Right renal pelvis (tissue), 4 donors: ENCODE measurements at places on chromosomes 6 and 20. TPM values are rescaled to one million over a fixed set of nuclear protein-coding genes. Genes with fewer than 3 reads are reported as not detected.

Gene CSTF1
- 43.6 TPM for polyA plus RNA-seq

DNA sequence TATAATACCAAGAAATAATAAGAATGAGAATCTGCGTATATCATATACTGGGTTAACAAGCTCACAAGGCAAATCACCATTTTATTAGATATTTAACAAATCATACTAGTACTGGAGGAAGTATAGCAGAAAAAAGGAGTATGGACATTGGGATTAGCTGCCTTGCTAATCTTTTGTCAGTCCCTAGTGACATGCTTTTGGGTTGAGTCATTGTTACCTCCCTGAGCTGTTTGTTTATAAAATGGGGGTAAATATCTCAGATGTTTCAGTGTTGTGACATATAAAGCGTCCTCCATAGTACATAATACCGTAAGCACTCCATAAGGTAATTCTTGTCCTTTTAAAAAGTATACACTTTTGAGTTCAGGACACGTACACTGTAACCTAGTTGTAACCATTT is 107.0 kb downstream of the ESR1 start:
- DNase-seq = no peak

DNA sequence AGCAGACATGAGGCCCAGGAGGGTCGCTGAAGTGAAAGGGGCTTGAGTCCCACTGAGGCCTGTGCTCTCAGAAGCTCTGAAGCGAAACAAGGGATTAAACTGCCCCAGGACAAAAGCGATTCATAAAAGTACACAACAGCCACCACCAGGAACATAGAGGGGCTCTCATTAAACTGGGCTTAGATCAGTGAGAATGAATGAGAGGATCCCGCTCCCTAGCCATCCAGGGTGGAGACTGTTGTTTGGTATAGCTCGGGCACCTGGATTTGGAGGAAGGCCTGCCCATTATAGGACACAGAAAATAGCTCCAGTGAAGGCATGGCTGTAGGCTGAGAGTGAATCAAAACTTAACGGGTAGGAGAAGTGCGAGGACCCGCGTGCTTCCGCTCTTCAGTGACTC is 91.6 kb upstream of the TAB2 start:
- DNase-seq = no peak

- no peak for DNase-seq
Observed at GRCh38 chr20:35318502-35319157, 26.4 kb upstream of the FAM83C start.

Gene MACROD2
- 13.8 TPM for polyA plus RNA-seq

Gene FOXC1
- 97.8 TPM for polyA plus RNA-seq

- DNase-seq = peak; percentile 13
Observed at GRCh38 chr6:82365016-82365795, 1.6 kb downstream of the TPBG start.

DNA sequence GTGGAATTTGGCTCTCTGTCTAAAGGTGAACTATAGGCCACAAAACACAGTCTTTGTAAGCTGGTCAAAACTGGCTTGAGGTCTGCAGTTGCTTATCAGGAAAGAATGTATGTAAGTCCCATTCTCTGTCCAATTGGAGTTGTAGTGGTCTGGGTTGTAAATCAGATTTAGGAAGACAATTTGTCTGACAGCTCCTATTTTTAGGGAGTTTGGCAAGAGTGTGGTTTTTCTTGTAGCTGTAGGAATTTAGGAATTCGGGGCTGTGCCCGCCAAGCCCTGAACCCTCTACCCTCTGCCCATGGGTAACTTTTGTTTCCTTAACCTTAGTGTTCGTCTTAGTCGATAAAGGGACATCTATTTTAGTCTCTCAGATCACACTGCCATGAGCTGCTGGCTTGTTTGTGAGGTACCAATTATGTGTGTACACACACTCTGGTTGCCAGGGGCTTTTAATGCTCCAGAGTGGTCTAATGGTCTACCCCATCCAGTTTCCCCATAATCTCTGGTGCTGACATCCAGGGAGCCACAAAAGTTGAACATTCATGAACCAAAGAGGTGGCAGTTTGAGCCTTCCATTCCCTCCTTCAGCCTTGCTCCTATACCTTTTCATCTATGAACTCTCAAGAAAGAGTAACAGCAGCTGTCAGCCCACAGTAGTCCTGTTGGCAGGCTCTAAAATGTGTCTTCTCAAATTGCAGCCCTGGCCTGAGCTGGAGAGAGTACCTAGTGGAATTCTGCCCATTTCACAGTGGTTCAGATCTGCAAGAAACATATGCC is 93.0 kb downstream of the ANKRD6 start:
- DNase-seq = no peak

DNA sequence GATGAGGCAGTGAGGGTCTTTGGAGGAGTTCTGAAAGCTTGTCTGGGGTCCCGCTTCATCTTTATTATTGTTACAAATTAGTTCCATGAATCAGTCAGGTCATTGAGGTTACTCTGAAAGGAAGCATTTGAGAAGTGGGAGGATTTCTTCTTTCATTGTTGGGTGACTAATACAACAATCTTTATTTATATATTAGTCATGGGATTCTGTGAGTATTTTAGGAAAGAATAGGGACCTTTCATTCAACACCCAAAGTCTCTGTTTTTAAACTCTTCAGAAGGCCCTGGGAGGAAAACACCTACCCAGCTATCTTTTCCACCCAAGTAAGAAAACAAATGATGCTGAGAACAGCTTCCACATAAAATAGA is 98.3 kb downstream of the SOD2 start:
- no peak for DNase-seq

Gene IL17A
- polyA plus RNA-seq = not detected

DNA sequence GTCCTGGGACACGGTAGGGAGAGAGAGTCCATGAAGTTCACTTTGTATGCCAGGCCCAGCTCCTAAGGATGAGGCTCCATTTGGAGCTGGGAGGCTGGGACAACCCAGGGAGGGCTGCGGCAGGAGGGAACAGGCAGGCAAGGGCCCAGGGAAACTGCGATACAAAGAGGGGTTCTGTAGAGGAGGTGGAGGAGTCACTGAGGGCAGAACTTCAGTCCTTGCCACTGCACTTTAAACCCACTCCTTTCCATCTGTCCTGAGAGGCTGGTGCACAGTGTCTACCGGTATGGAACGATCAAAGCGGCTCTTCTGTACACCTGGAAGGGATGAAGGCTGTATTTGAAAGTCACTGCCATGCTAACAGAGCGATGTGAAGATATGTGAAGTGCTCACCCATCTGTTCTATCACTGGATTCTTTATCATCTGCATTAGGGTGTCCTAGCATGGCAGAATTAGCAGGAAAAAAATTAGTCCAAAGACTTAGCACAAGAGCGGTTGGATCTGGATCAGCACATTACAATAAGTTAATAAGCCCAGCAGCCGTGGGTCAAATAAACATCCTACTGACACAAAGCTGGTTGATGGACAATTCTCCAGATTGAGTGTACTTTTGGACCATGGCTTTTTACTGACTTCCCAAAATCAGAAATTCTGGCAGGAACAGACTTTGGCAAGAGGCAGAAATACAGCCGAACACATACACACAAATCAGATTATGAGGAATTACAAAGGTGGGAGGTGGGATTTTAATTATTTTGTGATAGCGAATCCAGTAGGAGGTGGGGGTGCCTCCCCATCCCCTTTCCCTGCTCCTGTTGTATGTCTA is 20.9 kb upstream of the ZFAND3 start:
- no peak for DNase-seq

Gene POU5F1
- 1.6 TPM for polyA plus RNA-seq

DNA sequence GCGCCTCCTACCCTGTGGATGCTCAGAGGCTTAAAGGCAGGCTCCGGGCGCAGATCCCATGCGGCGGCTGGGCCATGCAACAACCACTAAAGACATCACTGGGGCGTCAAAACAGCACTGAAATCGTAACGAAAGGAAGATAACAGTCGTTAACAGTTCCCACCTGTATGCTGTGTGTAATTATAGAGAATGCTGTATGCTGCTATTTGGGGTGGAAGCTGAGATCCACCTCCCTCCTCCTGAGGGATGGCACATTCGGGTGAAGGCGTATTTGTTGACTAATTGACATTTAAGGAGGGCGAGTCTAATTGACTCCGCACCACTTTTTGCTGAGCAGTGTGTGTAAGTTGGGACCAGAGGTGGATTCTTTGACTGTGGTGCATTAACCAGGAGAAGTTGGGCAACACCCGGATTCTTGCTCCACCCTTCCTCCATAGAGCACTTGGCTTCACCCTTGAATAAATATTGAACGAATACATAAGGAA is 687 bp downstream of the SLC35A1 start:
- DNase-seq = peak; percentile 31

DNA sequence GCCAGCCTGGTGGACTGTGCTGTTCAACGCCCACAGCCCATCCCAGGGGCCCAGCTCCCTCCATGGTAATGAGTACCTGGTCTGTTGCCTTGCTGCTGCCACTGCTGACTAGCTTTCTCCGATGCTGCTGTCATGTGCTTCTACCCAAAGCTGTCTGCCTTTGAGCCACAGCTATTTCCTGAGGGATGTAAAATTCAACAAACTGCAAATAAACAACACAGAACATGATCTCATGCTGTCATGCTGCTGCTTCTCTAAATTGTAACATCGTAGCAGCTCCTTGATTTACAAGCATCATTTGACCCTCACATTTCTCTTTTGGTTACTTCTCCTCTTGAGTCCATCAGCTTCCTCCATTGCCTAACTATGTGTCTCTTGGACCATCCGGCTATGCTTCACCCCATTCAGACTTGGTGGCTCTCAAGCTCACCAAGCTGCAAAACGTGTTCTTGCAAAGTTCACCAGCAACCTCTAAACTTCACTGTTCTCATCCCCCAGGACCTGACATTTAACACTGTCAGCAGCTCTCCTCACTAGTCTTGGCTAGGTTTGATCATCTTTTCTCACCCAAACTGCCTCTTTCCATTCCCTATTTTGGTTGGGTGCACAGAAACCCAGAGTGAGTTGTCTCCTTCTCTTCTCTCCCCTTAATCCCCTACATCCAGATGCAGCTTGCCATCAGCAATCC is 54.6 kb downstream of the FYN start:
- no peak for DNase-seq

GRCh38 chr6:110389689-110390382 is 25.5 kb downstream of the DDO start:
- no peak for DNase-seq
